ENCODE measurements at places on chromosomes 7 and 10.

DNA sequence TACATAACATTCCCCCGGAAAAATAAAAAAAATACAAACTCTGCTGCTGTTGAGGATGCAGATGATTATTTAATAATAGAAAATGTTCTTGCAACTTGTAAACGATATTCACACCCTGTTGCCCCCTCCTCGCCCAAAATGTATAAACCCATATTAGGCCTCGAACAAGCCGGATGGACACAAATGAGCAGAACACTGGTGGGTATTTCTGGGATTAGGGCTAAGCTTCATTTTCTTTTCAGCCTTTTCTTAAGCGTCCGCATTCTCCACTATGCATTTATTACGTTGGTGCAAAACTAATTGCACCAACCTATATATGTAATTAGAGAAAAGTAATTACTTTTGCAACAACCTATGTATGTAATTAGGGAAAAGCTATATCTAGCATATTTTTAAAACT, 349 bp upstream of the GNG11 start:
- H3K4me3 ChIP-seq, result peak overlapping the region; percentile 88
- no peak for DNase-seq
- peaks cover 38% of the 10 kb centered on the region for H3K4me1 ChIP-seq
- H3K36me3 ChIP-seq, result peaks cover 7% of the 10 kb centered on the region

GRCh38 chr7:80540836-80541235, 29.0 kb upstream of the GNAT3 start:
- no peaks in the 10 kb centered on the region for H3K27me3 ChIP-seq
- no peaks in the 10 kb centered on the region for H3K4me1 ChIP-seq
- DNase-seq, result no peak
- H3K27ac ChIP-seq, result no peak overlapping the region

DNA sequence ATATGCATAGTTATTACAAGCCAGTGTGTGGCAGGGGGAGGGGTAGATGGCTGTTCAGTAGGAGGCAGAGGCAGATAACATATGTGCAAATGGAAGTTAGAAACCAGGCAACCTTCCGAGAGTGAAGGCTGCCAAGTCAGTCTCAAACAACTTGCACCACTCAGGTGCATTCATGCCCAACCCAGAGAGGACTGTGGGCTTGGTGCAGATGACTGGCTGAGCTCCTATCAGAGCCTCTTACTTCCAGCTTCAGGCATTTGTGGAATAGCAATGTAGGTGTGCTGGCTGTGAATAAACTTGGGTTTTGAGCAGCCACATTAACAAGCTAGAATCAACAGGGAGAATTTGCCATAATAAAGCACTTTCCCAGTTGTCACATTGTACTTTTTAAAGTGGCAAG, 789.8 kb downstream of the PHTF2 start:
- H3K27me3 ChIP-seq, result peaks cover 3% of the 10 kb centered on the region
- H3K4me3 ChIP-seq, result no peak overlapping the region
- H3K4me1 ChIP-seq, result peaks cover 21% of the 10 kb centered on the region

GRCh38 chr7:64887756-64888508, 15.1 kb upstream of the ZNF273 start:
- H3K27me3 ChIP-seq, result peaks cover 80% of the 10 kb centered on the region
- H3K4me3 ChIP-seq, result peak overlapping the region; percentile 84
- peak; percentile 42 for DNase-seq
- H3K36me3 ChIP-seq, result peaks cover 6% of the 10 kb centered on the region
- peaks cover 14% of the 10 kb centered on the region for H3K4me1 ChIP-seq

DNA sequence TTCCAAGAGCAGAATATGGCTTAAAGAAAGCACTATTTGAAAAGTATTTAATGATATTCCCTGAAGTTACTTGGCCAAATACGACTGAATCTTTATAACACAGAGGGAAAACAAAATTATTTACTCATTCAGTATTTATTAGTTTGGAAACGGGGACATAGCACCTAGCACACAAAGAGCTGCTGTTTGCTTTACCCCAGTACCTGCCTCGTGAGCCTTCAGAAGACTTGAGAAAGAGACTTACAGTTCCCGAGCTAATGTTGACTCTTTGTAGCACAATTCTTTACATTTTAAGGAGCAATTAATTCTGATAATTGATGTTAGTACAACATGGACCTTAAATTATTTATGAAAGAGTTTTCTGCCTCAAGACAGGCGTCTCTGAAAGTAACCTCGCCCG, 88.7 kb downstream of the FAM204A start:
- H3K27ac ChIP-seq, result no peak overlapping the region
- H3K27me3 ChIP-seq, result peaks cover 9% of the 10 kb centered on the region
- DNase-seq, result no peak

DNA sequence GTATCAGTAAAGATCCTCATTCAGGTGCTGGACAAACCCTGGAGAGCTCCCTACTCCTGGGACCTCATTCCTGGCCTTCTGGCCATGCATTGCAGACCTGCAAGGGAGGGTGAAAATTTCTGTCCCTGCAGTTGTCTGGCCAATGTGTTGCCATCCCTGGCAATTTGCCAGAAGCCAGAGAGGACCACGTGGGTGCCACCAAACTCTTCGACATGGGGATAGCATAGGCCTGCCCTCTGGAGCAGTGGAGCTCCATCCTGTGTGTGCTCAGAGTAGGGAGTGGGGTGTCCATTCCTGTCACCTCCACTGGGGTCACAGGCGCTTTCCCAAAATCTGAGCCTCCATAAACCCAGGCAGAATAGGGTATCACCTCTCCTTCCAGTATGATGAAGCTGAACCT, 31.2 kb downstream of the DMBT1 start:
- no peak overlapping the region for H3K27ac ChIP-seq
- H3K36me3 ChIP-seq, result no peaks in the 10 kb centered on the region
- H3K27me3 ChIP-seq, result peaks cover 18% of the 10 kb centered on the region
- DNase-seq, result no peak

DNA sequence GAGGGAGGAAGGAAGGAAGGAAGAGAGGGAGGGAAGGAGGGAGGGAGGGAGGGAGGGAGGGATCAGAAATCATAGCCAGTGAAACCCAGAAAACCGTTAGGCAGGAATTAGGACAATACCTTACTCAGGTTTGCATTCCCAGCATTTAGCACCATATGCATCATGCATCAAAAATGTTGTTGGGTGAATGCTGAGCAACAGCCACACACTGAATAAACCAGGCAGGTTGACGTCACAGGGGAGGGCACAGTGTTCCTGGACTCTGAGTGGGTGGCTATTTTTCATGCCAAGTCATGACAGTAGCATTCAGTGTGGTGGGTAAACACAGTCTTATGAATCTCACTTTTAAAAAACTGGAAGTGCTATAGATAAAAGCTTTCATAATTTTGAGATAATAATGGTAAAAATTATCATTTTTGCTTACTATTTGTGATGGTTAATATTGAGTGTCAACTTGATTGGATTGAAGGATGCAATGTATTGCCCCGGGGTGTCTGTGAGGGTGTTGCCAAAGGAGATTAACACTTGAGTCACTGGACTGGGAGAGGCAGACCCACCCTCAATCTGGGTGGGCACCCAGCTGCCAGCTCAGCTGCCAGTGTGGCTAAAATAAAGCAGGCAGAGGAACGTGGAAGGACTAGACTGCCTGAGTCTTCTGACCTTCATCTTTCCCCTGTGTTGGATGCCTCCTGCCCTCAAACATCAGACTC, 199.1 kb upstream of the PRKCQ start:
- H3K36me3 ChIP-seq, result no peaks in the 10 kb centered on the region
- H3K27me3 ChIP-seq, result peaks cover 35% of the 10 kb centered on the region
- no peak for DNase-seq
- peaks cover 10% of the 10 kb centered on the region for H3K4me1 ChIP-seq

DNA sequence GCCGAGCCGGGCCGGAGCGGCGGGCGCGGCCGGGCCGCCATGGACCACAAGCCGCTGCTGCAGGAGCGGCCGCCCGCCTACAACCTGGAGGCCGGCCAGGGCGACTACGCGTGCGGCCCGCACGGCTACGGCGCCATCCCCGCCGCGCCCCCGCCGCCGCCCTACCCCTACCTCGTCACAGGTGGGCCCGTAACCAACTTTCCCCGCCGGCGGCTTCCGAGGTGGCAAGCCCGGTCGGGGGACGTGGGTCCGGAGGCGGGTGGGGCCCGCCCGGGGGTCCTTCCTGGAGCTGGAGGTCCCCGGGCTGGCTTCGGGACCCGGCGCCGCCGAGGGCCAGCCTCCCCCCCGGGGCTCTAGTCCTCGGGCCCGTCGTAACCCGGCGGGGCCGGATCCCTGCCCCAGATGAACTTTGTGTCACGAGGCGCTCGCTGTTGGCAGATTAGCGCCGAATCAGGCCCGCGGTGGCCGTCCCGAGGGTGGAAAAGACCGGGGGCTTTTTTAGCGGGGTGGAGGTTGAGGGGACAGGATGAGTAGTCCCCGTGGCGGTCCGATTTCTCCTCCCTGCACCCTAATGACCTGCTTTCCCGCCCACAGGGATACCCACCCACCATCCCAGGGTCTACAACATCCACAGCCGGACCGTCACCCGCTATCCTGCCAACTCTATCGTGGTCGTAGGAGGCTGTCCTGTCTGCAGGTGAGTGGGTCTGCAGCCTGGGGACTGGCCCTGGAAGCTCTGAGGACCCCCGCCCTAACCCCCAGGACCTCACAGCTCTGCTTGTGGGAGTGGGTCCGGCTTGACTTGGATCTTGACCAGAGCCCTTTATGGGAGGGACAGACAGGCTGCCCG, 496 bp downstream of the BRI3 start:
- DNase-seq, result no peak
- H3K27me3 ChIP-seq, result no peaks in the 10 kb centered on the region
- H3K4me3 ChIP-seq, result peak overlapping the region; percentile 92
- H3K36me3 ChIP-seq, result no peaks in the 10 kb centered on the region
- H3K4me1 ChIP-seq, result peaks cover 46% of the 10 kb centered on the region

GRCh38 chr10:43867667-43868565, 219.2 kb upstream of the ZNF32 start:
- peak overlapping the region; percentile 49 for H3K27ac ChIP-seq
- DNase-seq, result no peak
- no peak overlapping the region for H3K4me3 ChIP-seq
- H3K27me3 ChIP-seq, result peaks cover 6% of the 10 kb centered on the region
- no peaks in the 10 kb centered on the region for H3K36me3 ChIP-seq

DNA sequence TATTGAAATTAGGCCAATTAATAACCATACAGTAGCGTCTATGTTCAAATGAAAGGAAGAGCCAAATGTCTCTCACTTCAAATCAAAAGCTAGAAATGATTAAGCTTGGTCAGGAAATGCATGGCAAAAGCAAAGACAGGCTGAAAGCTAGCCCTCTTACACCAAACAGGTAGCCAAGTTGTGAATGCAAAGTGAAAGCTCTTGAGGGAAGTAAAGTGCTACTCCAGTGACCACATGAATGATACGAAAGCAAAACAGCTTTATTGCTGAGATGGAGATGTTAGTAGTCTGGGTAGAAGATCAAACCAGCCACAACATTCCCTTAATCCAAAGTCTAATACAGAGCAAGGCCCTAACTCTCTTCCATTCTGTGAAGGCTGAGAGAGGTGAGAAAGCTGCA, 123.8 kb downstream of the TEX36 start:
- peaks cover 41% of the 10 kb centered on the region for H3K4me1 ChIP-seq
- H3K4me3 ChIP-seq, result no peak overlapping the region
- H3K27me3 ChIP-seq, result no peaks in the 10 kb centered on the region

- no peaks in the 10 kb centered on the region for H3K36me3 ChIP-seq
- H3K27ac ChIP-seq, result no peak overlapping the region
- DNase-seq, result no peak
- no peak overlapping the region for H3K4me3 ChIP-seq
Measured at GRCh38 chr10:37314862-37315261, 189.5 kb downstream of the ANKRD30A start.

DNA sequence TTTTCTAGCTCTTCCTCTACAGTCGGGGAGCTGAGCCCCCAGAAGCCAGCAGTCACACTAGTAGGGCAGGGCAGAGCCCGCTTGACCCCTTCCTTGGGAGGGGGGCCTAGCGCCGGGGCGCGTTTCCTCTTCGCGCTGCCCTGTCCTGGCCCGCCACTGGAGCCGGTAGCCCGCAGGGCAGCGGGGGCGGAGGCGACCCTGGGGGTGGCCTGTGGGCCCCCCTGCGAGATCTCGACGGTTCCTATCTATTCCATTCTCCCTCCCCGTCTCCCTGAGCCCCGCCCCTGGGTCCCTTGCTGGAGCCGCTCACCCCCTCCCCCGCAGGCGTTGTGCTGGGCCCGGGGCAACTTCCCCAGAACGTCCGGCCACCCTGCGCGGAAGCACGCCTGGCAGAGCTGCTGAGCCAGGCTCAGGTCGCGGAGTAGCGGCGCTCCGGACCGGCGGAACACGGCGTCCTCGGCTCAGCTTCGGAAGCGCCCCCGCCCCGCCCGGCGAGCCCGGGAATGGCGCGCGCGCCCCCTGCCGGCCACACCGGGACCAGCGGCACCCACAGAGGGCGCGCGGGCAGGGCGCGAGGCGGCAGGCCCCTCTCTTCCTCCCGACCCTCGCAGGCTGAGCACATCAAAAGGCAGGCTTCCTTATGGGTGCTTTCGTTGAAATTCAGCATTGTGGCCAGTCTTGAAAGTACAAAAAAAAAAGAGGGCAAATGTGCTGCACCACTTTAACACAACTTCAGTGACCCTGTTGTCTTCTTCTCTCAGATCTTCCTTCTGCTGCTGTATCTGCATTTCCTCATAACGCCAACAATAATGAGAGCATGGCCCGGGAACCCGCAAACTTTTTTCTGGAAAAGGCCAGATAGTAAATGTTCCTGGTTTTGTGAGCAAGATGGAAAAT, 327.6 kb downstream of the TNS3 start:
- DNase-seq, result peak; percentile 90
- peak overlapping the region; percentile 78 for H3K27ac ChIP-seq
- peaks cover 24% of the 10 kb centered on the region for H3K4me1 ChIP-seq
- peak overlapping the region; percentile 84 for H3K4me3 ChIP-seq
- H3K36me3 ChIP-seq, result peaks cover 12% of the 10 kb centered on the region
- H3K27me3 ChIP-seq, result peaks cover 24% of the 10 kb centered on the region

GRCh38 chr7:139571651-139572050, 48.2 kb downstream of the CLEC2L start:
- no peak for DNase-seq
- H3K4me1 ChIP-seq, result peaks cover 63% of the 10 kb centered on the region
- no peak overlapping the region for H3K4me3 ChIP-seq
- peaks cover 81% of the 10 kb centered on the region for H3K36me3 ChIP-seq
- H3K27me3 ChIP-seq, result no peaks in the 10 kb centered on the region

DNA sequence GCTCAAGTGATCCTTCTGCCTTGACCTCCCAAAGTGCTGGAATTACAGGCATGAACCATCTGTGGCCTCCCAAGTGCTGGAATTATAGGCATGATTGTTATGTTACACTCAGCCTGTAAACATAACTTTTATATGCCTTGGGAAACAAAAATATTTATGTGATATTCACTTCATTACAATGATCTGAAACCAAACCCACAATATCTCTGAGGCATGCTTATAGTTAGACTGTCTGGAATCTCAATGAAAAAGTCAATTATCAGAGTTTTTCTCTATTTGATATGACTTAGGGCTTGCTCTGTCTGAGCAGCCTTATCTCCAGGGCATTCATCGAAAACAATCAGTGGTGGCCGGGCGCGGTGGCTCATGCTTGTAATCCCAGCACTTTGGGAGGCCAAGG, 195.3 kb upstream of the MYO3A start:
- H3K4me1 ChIP-seq, result no peaks in the 10 kb centered on the region
- H3K27ac ChIP-seq, result no peak overlapping the region
- H3K27me3 ChIP-seq, result peaks cover 12% of the 10 kb centered on the region
- no peak overlapping the region for H3K4me3 ChIP-seq

- H3K27ac ChIP-seq, result no peak overlapping the region
- no peak for DNase-seq
- no peak overlapping the region for H3K4me3 ChIP-seq
- no peaks in the 10 kb centered on the region for H3K4me1 ChIP-seq
Measured at GRCh38 chr7:108135446-108136190, 5.5 kb upstream of the LAMB4 start.

Measured in nephron progenitor cell (in vitro differentiated cells).